ENCODE measurements at places on chromosomes 3 and 15. TPM values are rescaled to one million over a fixed set of nuclear protein-coding genes. Genes with fewer than 3 reads are reported as not detected.

DNA sequence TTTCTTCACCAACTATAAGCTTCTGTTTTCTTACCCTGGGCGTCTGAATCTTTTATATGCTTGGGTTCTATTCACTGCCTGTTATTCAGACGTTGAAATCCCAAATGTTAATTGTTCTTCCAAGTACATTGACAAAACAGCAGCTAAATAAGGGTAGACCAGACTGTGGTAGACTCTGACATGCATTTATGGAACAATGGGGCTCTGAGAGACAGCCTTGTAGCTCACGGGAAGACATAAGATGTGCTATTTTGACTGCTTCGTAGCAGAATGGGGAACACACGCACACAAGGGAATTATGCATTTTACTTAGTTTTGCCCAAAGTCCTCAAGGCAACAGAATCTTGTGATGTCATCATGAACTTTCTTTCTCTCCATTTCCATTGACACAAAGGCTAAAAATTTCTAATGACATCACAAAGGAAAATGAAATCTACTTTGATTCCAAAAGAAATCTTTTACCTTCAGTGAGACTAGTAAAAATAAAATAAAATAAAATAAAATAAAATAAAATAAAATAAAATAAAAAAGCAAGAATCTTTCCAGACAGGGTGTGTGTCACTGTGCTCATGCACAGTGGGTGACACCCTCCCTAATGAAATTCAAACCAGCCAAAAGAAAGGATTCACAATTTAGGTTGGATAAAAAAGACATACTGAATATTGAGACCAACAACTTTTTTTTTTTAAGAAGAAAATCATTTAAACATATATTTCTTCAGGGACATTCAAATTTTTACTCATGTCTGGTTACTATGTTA, 346.6 kb downstream of the ZBTB20 start:
- DNase-seq, result peak; percentile 17

CLPX gene
- total RNA-seq, result 65.6 TPM

DNA sequence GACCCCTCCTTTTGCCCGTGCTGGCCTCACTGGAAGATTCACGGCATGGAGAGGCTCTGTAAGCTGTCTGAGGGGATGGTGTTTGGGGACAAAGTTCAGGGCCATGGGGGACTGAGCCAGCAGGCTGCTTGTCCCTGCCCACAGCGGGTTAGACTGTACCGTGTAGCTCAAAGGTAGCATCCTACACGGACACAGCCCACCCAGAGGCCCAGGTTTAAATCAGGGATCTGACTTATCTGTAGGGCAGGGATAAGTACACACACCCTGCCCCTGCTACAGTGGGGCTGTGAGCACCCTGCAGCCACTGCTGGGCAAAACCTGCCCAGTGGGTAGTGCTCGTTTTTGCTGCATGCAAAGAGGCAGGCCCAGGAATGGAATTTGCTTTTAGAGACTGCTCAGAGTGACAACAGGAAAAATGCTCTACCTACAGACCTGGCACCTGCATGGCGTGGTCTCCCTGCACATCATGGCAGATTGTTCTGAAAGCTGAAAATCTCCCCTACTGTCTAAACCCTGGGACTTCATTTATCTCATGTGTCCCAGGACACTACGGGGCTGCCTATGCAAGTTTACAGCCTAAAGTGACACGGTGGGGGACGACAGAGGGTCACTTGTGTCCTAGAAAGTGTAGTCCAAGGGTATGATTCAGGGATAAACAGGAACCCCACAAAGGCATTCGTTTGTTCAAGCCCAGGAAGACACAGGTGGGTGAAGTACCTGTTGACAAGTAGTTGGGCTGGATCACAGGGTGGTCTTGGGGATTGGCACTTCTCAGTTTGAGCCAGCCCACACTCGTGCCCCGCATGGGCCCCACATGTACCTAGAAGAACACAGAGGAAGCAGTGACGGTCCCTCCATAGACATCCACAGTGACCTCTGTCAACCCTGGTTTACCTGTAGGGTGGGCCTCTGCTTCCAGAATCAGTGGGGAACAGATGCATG, 27.7 kb downstream of the CHDH start:
- DNase-seq, result no peak

GRCh38 chr15:39331584-39331983, 249.3 kb upstream of the THBS1 start:
- DNase-seq, result no peak

TMEM207 gene
- total RNA-seq, result not detected

SPATA12 gene
- 0.10 TPM for total RNA-seq

DNA sequence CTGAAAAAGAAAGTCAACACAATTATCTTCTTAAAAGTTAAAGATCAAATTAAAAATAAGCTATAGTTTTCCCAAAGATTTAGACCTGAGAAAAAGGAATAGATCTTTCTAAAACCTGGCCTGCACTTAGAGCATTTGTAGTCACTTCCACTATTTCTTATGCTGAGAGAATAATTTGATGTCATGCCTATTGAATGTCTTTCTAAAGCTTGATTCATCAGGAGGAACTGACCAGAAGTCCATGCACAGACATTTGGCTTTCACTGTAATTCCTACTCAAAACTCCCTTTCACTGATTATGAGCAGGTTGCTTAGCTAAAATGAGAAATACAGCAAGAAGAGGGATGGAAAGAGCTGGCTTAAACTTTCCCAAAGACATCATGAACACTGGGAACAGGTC, 4.3 kb downstream of the GREM1 start:
- DNase-seq, result no peak

MUC20 gene
- 2.5 TPM for total RNA-seq

- DNase-seq, result no peak
Observed at GRCh38 chr3:147656023-147656422, 246.9 kb downstream of the ZIC1 start.

GHSR gene
- total RNA-seq, result not detected

GRCh38 chr15:77625376-77625775, 7.3 kb downstream of the LINGO1 start:
- DNase-seq, result no peak

All from skin of body (tissue), 3 donors.